Activated CD4-positive, alpha-beta T cell treated with anti-CD3 and anti-CD28 coated beads for 36 hours (primary cell): ENCODE measurements at places on chromosomes 5 and 9.
A peak's percentile ranks its signal among the peaks of the same experiment; 100 is the strongest.

DNA sequence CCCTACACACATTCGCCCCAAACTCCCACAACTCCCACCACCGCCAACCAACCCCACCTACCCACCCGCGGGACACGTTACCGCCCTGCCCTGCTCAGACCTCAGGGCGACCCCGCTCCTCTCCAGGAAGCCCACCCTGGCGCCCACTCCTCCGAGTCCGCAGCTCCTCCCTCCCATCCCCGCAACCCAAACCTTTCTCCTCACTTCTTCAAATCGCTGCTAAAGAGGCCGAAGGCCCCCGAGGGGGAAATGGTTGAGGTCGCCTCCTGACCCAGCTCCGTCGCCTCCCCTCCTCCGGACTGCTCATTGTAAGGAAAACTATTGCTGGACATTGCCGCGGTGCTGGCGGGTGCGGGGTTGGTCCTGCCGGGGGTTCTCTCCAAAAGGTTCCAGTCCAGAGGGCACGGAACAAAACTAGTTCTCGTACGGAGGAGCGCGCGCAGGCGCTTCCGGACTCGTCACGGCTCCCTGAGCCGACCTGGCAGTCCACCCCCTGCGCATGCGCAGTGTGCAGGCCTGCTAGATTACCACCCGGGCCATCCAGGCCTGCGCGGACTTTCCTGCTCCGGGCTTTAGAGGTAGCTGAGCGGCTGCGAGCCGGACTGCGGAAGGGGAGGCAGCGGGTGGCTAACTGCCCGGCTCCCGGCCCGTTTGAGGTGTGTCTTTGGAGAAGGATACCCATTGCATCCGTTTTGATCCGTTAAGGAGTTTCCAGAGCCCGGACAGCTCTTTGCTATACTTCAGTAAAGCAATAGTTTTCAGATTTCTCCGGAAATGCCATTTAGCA, at the start of gene AP3B1:
Gene AP3B1, minus strand, starts transcription at position 451 of the 787 bp plus-strand sequence. Its CDS starts 119 bp downstream, at position 332.
- DNase-seq, result peak; percentile 99

- DNase-seq, result no peak
These were observed 91.2 kb upstream of the ERBIN start for GRCh38 chr5:65835191-65835590.

DNA sequence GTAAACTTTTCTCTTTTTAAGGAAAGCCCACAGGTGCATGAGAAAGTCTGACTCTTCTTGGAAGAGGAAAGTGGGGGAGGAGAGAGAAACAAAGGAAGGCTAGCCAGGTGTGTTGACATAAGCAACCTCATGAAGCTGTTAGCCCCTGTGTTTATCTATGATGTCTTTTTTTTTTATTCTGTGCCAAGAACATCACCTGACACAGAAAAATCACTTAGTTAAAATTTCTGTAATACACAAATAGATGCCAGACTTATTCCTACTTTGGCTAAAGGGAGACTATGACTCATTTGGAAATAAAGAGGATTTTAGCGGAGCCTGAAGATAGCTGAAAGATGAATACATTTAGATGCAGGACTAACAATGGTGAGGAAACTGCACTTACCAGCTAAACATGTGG, 58.3 kb downstream of the BAAT start:
- DNase-seq, result no peak

DNA sequence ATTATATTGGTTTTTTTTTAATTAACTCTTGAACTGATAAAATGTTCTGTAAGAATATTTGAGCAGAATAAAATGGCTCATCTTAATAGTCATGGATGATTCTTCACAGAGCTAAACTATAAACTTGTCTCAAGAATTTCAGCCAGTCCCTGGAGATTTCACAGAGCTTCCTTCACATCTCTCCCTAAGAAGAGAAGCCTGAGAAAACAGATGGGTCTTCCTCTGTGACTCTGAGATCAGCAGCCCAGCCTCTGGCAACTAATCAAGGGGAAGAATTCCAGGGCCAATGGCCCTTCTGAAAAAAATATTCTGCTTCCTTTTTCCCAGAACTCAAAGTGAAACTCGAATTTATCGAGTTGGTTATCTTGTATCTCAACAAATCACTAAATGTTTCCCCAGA, 122.2 kb upstream of the ITGA1 start:
- no peak for DNase-seq

- no peak for DNase-seq
These were observed 459.5 kb upstream of the KLF4 start for GRCh38 chr9:107949061-107949460.
